Inflammatory macrophage treated with lipopolysaccharide for 1 hour (primary cell): ENCODE measurements at places on chromosomes 6 and 20.

DNA sequence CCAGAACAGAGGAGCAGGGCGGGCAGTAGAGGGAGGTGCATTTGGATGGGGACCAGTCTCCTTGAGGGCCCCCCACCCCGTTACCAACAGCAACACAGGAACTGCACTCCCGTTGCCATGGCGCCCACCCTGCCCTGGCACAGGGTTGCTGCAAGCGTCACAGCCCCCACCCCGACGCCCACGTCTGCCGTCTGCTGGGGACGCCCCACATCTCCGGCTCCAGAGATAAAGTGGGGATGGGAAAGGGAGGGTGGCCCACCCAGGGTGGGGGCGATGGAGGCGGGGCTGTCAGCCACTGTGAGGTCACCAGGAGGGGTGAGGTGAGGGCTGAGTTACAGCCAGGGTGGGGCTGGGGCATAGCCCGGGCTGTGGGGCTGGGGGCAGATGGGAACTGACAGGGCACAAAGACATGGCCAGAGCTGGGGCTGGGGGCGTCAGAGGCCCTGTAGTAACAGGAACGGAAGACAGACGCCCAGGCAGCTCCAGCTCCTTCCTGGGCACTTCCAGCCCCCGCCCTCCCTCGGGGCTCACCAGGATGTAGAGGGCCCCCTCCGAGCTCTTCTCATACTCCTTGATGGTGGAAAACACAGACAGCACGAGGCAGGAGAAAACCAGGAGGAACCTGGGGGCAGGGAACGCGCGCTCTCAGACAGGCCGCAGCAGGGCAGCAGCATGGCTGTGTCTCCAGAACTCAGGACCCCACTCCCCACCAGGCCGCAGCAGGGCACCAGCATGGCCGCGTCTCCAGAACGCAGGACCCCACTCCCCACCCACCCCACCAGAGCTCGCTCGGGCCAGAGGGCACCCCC lies 26.0 kb downstream of the KCNQ2 start:
- no peak for DNase-seq

DNA sequence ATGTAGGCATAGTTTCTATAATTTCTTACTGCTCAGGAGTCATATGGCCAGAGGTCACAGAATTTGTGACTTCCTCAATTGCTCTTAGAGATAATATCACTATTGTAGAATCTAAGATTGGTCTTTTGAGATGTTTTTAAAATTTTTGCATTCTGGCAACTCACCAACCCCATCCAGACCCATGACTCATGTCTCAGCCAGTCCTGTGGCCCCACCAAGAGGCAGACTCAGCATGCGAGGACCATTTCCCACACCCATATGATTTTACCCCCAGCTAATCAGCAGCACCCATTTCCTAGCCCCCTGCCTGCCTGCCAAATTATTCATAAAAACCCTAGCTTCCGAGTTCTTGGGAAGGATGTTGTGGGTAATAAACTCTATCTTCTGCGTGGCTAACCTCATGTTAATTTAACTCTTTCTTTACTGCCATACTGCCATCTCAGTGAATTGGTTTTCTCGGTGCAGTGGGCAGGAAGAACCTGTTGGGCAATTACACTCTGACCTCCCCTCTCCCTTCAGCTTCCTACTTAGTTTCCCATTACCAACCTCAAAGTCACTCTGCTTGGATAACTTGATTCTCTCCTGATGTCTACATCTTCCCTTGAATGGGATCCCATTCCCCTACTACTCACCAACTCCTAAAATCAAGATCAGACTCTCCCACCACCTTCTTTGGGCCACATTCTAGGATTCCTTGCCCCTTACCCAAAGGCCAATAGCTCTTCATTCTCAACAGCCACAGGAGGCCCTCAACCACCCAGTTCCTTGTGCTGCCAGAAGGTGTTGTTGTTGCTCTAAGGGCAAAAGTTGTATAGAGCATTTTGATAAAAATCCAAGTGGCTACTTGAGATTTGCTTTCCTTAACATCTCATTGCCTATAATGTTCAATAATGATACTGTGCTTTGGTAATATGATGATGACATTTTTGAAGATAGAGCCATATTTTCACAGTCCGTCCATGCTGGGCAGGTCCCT lies 16.2 kb upstream of the IYD start:
- DNase-seq, result no peak

GRCh38 chr6:26367114-26367513 lies 2.1 kb downstream of the BTN3A2 start:
- DNase-seq, result no peak

DNA sequence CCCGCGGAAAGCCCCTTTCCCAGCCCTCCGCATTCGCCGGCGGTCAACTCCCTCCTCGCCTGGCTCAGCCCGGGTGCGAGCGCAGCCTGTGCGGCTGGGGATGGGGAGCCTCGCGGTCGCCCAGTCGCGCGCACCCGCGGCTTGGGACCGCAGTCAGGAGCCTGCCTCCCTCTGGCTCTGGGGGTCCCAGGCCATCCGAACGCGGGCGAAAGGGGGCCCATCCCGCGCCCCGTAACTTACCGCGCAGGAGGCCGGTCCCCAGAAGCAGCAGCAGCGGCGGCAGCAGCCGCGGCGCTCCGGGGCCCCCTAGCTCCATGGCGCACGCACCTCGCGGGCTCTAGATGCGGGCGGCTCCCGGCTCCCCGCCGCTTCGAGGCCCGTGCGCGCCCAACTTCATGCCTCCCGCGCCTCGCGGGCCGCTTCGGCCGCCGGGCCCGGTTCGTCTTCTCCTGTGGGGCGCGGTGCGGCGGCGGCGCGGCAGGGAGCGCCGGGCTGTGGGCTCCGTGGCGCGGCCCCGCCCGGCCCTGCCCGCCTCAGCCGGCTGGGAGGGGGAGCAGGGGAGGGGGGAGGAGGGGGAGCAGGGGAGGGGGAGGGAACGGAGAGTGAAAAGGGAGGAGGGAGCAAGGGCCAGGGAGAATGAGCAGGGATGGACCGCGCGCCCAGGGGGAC lies at the start of gene CHRNA4:
Gene CHRNA4 (minus strand): TSS at position 500 of the 669 bp plus-strand sequence. CDS start 184 bp downstream, at position 316.
- DNase-seq, result no peak

- no peak for DNase-seq
These were observed 108.9 kb upstream of the CST7 start for GRCh38 chr20:24840121-24840713.

- DNase-seq, result no peak
These were observed 11.0 kb upstream of the TNFRSF6B start for GRCh38 chr20:63685269-63686026.

GRCh38 chr6:113352029-113352801 lies 504.9 kb upstream of the MARCKS start:
- no peak for DNase-seq

DNA sequence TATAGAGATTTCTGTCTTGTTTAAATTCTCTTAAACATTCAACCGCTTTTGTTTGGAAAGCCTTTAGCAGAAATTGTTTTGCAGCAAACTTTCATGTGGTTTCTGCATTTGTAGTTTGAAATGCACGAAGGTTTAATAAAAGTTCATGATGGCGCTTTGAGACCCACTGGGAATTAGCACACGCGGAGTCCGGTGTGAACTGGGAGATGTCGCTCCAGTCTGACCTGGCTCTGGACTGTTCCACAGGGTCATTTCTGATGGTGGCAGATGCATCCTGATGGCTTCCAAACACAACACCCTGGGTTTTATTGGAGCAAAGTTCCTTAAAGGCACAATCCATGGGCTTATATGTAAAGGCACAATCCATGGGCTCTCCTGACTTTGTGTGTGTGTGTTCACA lies 78.1 kb upstream of the MTHFD1L start:
- no peak for DNase-seq

DNA sequence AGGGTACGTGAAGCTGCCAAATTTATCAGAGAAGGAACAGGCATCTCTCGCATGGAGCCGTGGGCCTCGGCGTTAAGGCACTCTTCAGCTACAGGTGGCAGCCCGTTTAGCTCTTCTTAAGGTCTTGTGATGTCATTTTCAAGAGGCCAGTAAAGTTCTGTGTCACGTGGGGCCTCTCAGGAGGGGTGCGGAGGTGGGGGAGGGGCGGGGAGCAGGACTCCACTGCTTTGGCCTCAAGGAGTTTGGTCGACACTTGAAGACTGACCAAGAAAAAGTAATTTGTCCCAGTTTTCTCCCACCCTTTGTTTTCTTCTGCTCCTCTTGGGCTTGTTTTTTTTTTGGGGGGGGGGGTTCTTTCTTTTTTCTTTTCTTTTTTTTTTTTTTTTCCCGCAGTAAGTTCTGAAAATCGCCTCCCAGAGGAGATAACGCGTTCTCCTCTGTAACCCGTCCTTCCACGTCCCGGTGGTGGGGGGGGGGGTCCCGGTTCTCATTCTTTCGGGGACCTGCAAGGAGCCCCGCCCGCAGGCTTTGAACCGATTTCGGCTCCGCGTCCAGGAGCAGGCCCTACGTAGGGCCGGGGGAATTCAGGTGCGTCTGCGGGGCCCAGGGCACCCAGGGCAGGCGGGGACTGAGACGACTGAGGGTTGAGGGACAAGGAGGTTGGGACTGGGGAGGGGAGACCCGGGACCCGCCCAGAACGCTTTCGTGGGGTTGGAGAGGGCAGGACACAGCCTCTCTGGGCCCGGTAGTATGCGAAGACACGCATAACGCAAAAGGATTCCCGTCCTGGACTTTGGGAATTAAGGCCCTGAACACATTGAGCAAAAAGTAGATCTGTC lies 26.0 kb downstream of the GPX6 start:
- DNase-seq, result no peak

GRCh38 chr20:15547119-15547518 lies 1026.1 kb downstream of the KIF16B start:
- no peak for DNase-seq

DNA sequence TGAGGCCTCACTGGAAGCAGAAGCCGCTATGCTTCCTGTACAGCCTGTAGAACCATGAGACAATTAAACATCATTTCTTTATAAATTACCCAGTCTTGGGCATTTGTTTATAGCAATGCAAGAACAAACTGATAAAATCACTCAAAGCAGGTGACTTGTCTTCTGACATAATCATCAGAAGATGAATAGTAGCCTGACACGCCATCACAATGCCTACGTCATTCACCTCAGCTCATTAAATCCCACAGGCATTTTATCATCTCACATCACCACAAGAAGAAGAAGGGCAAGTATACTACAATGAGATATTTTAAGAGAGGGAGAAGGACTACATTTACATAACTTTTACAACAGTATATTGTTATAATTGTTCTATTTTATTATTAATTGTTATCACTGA lies 3.1 kb upstream of the CAP2 start:
- DNase-seq, result no peak

- DNase-seq, result peak; percentile 32
These were observed 287.6 kb downstream of the PHF3 start for GRCh38 chr6:63923139-63923739.

DNA sequence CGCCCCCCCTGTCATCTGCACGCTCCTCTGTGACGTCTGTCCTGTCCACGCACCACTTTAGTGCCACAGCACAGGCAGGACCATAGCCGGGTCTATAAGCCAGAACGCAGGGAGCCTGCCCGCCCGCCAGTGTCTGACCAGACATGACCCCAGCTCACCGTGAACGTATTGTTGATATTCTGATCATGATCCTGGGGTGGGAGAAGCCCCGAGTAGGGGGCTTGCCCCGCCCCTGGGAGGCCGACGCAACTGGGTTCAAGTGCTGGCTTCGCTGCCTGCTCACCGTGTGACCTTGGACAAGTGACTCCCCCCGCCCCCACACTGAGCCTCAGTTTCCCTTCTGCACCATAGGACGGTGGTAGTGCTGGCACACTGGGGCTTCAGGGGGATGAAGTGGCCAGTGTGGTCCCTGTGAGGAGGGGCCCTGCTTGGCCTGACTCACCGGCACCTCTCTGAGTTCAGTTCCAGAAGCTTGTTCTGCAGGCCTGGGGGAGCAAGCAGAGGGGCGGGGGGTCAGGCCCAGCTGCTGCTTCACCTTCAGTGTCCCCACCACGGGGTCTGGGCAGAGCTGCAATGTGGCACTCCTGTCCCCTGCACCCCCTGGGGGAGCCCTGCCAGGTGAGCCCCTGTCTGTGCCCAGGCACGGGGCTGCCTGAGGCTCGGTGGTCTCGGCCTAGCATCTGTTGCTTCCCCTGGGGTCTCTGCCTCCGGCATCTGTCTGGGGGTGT lies 9.2 kb downstream of the RBBP8NL start:
- DNase-seq, result no peak

GRCh38 chr20:43821795-43822194 lies 92.9 kb upstream of the TOX2 start:
- DNase-seq, result no peak

DNA sequence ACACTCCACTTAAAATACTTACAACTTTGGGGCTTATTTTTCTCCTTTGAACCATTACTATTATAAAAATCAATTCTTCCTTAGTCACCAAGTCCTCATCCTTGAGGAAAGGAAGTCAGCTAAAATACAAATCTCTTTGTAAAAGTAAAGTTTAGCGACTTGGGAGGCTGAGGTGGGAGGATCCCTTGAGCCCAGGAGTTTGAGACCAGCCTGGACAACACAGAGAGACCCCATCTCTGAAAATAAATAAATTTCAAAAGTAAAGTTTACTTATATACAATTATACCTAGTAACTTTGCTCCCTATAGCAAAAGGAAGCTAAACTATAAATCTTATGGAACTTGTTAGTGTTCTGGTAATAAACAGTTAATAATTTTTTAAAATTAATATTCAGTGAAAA lies 40.4 kb downstream of the MYB start:
- no peak for DNase-seq

- no peak for DNase-seq
These were observed 34.7 kb downstream of the GNAS-AS1 start for GRCh38 chr20:58816051-58816450.

- peak; percentile 22 for DNase-seq
These were observed 25.8 kb upstream of the SLC16A10 start for GRCh38 chr6:111061508-111061907.

GRCh38 chr20:33007376-33008335 lies at the start of gene BPIFB2:
TSS of gene BPIFB2 (plus strand) at chr20:33007704. CDS start at chr20:33008575, 871 bp downstream.
- no peak for DNase-seq

DNA sequence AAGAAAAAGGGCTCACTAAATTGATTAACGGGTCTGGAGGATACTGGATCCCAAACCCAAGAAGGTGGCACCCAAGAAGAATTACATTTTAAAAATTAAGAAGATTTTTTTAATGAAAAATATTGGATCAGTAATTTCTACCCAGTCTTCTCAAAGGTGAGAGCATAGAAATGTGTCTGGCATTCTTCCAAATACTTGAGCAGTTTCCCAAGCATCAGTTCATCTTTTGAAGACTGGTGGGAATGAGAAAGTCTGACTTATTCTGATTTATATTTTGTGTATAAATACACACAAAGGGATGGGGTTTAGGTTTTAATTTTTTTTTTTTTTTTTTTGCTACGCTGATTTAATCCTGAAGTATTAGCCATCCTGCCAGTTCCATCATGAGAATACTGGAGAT lies 3.3 kb downstream of the MGME1 start:
- no peak for DNase-seq

DNA sequence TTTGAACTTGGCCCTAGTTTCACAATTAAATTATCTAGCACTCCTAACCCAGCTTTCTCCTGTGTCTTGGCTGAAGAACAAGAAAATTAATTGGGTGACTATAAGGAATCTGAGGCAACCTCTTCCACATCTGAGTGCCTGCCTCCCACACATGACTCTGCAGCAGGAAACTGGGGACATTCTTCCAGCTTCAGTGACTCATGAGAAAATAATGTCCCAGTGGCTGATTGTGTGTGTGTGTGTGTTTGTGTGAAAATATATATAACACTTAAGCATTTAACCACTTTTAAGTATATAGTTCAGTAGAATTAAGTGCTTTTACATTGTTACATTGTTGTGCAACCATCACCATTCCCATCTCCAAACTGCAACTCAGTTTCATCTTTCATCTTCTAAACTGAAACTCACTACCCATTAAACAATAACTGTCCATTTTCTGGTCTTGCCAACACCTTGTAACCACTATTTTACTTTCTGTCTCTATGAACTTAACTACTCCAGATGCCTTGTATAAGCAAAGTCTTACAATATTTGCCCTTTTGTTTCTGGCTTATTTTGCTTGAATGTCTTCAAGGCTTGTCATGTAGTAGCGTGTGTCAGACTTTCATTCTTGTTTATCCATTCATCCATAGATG lies 8.7 kb downstream of the TRIM38 start:
- peak; percentile 85 for DNase-seq
